GM04504 (cell line): ENCODE measurements at places on chromosomes 4 and X.

DNA sequence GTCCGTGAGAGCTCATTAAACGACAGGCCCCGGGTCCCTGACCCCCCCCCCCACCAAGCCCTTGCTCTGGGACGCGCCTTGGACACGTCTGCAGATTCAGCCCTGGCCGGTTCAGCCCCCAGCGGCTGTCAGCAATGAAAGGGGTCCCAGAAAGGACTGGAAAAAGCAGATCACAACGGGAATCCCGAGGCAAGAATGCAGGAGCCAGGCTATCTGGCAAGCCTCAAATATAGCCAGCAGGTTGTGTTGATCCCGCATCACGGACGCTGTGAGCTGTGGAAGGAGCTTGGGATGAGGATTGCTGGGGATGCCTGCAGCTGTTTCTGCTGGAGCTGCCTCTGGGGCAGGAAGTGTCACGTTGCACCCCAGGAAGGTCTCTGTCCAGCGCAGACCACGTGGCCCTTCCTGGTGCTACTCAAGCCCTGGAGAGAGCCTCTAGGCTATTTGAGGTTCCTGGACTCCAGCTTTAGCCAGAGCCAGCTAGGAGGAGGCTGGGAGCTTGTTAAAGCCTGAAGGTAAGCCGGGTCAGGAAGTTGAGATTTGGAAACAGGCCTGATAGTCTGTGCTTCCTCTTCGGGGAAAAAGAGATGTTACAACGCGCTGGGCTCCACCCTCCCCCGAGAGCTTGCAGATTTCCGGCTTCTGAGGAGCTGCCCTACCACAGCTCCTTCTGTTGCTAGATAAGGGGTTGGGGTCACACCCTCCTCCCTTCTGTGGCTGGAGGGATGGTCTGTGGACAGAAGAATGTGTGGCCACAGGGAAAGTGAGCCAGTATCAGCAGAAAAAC is 19.3 kb upstream of the CSF2RA start:
- peak; percentile 24 for DNase-seq

GRCh38 chrX:132956421-132957210 is 1.8 kb downstream of the HS6ST2 start:
- DNase-seq, result no peak

DNA sequence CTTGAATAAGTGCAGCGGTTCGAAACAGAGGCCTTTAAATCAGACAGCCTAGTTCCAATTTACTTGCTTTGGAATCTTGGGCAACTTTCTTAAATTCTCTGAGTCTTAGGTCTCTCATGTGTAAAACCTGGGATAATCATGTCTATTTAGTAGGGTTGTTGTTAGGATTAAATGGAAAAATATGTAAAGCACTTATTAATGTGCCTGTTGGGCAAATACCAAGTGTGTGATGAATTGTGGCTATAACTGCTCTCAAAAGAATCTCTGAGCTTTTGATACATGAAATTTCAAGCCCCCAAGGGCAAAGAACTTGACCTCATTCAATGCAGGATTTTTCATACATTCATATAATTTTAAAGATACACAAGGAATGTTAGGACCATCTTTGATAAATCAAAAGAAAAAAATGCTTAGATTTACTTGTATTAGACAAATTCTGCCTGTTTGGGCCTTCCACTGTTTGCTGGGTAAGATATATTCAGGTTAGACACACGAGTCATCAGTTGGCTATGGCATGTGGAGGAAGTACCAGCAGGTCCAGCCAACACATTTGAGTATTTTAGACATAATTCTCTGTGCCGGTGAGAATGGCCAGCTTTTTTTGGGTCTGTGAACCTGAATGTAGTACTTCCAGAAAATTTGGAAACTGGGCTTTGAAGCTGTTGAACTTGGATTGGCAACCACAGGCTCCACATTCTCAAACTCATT is 241.4 kb upstream of the CNKSR2 start:
- no peak for DNase-seq

- no peak for DNase-seq
These were observed 450.7 kb downstream of the UBE2NL start for GRCh38 chrX:144334577-144334976.

DNA sequence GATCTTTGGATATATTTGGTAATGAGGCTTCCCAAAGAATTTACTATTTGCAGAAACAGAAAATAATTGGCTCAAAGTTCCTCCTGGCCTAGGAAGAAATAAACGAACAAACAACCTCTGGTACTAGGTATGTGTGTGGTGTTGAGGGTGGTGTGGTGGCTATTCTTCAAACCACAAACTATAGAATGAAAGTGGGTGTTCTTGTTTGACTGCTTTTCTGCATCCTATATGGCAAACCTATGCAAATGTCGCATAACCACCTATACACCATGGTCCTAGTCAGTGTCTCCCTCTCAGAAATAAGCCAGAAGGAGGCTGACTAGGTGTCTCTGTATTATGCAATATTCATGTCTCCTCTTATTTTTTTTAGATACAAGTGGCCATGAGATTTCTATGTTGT is 106.6 kb upstream of the PCDH18 start:
- DNase-seq, result no peak

GRCh38 chr4:47526281-47526680 is 41.2 kb downstream of the ATP10D start:
- no peak for DNase-seq

DNA sequence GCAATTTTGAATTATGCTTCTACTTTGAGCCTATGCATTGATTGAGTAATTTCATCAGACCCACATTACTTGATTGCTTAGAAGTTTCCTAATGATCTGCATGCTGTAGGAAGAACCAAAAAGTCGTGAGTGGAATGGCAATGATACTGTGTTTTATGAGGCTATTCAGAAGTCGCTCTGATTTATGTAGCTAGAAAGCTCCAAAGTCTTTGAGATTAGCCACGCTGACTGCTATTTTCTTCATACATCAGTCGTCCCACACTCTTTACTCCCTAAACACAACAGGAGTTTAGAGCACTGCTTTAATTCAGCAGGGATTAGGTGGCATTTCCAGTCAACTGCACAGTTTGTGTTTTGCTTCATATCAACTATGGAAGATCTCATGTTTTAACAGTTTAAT is 4.1 kb downstream of the GRID2 start:
- DNase-seq, result no peak

- peak; percentile 1 for DNase-seq
These were observed 157.7 kb downstream of the SPANXN1 start for GRCh38 chrX:145405012-145405411.

DNA sequence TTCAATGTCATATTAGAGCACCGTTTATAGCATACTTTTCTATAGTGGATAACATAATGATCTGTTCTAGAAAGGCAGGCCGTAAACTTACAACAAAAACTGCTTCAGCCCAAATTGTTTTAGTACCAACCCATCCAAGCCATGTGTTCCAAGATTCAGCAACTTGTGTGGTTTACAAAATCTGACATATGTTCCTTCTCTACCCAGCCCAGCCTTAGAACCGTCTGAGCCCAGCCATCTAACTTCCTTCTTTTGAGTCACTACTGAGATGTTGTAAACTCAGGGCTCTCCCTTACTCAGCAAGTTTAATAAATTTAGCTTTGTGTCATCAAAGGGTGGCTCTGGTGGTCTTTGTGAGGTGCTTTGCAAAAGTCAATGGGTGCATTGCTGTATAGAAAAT is 32.4 kb upstream of the REPS2 start:
- no peak for DNase-seq

GRCh38 chr4:36502350-36502749 is 220.9 kb downstream of the DTHD1 start:
- DNase-seq, result no peak

- DNase-seq, result no peak
These were observed 68.7 kb upstream of the ARX start for GRCh38 chrX:25084446-25084845.

- no peak for DNase-seq
These were observed 76.3 kb downstream of the DCHS2 start for GRCh38 chr4:154415313-154415712.

DNA sequence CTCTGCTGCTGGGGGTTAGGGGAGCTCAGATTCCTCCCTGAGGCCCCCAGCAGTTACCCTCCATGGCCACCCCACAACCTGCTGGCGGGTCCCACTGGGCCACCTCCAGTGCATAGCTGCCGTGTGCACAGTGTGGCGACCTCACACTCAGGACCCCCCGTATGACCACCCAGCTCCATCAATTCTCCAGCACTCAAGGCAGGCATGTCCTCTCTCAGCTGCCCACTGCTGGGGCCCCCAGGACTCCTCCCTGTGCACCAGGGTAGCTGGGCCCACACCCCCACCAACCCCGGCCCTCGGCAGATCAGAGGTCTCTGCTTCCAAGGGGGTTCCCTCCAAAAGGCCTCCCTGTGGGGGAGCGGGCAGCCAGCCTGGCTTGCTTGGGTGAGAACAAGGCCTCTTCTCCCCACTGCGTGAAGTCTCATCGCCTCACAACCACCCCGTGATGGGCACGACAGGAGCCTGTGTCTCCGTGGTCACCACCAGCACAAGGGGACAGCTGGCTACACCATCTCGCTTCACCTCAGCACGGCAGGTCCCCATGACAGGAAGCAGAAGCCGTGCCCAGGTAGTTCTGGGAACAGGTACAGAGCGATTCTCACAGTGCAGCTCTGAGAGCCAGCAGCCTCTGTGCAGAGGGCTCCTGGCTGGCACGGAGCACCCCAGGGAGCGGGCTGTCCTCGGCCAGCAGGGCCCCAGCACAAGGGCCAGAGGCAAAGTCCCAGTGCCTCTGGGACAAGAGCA is 4.6 kb upstream of the HAUS3 start:
- no peak for DNase-seq

DNA sequence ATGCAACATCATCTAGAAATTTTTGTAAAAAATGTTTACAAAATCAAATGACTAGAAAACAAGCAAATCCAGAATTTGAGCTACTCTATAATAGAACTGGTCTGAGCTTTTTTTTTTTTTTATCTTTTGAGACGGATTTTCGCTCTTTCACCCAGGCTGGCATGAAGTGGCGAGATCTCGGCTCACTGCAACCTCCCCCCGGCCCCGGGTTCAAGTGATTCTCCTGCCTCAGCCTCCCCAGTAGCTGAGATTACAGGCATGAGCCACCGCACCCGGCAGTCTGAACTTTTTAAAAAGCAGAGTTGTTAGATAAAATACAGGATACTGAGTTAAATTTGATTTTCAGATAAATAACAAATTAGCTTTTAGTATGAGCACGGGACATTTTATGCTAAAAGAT is 11.0 kb downstream of the SPP1 start:
- no peak for DNase-seq

GRCh38 chrX:122501652-122502051 is 682.4 kb upstream of the GRIA3 start:
- no peak for DNase-seq

DNA sequence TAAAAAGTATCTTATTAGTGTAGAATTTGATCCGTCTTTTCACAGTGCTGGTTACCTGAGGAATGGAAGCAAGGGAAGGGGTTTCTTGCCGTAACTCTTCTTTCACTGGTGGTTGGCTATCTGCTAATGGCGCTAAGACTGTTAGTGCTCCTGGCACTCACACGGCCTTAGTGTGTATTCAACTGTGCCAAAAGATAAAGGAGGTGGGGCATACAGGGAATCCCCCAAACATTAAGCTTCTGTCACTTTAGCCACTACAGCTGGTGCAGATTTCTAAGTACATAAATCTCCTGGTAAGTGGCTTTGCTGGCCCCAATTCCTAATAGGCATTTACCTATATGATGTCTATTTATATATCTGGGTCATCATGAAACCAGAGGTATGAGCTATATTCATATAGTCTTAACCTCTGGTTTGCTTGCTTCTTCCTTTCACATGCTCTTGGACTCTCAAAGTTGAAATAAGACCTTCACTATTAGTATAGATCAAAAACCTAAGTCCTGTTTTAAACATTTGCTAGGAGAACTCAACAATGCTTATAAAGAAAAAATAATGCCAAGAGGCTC is 95.1 kb downstream of the TSPAN7 start:
- no peak for DNase-seq

- DNase-seq, result no peak
These were observed 1164.4 kb upstream of the IGFBP7 start for GRCh38 chr4:58274553-58274952.

- no peak for DNase-seq
These were observed 431.3 kb downstream of the KCNIP4 start for GRCh38 chr4:21517126-21517859.

DNA sequence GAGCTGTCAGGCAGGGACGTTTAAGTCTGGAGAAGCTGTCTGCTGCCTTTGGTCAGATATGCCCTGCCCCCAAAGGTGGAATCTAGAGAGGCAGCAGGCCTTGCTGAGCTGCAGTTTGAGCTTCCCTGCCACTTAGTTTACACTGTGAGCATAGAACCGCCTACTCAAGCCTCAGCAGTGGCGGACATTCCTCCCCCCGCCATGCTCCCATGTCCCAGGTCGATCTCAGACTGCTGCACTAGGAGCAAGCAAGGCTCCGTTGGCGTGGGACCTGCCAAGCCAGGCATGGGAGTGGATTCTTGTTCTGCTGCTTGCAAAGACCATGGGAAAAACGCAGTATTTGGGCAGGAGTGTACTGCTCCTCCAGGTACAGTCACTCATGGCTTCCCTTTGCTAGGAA is 24.3 kb downstream of the PLK4 start:
- DNase-seq, result no peak

DNA sequence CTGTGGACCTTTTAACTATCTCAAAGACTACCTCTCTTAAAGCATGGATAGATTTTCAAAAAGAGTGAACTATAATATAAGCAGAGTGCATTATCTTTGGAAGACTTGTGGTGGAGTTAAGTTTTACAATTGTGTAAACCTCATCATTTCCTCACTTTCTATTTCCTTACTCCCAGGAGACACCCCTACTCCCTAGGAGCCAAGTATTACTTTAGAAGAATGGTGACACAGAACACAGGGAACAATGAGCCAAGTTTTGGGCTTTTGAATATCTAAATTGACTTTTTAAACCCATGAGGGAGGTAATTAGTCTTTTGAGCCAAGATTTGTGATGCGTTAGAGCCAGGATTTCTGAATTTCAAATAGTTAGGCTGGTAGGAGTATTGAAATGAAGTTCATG is 78.9 kb upstream of the UNC5C start:
- DNase-seq, result no peak

DNA sequence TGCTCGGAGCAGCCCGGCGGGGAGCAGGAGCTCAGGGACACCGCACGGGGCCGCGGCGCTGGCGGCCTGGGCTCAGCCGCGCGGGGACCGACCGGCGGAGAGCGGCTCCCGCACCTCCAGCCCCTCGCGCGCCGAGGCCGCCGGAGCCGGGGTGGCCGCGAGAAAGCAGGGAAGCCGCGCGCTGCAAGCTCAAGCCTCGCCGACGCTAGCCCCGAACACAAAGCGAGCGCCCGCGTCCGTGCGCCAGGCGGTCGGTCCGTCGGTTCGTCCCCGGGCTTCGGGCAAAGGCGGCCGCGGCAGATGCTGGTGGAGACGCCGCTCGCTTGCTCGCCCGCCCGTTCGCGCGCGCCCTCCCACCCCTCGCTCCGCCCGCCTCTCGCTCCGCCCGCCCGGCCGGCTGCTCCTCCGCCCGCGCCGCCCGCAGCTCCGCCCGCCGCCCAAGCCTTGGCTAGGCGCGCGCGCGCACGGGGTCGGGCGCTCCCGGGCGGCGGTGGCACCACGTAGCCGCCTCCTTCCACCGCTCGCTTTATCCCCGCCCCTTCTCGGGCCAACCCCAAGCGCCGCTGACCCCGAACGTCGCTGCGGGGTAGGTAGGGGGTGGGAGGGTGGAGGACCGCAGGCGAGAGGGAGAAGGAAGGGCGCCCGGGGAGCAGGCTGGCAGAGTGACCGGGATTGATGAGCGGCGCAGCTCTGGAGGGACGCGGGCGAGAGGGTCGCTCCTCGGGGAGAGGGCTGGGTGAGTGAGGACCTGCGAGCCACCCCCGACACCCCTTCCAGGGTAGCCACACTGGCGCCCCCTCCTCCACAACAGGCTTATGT is at the start of gene TSPAN5:
Gene TSPAN5 (minus strand): TSS at position 325 of the 819 bp plus-strand sequence.
- peak; percentile 62 for DNase-seq
